AG08395 (cell line): ENCODE measurements at places on chromosomes 12 and 14.

DNA sequence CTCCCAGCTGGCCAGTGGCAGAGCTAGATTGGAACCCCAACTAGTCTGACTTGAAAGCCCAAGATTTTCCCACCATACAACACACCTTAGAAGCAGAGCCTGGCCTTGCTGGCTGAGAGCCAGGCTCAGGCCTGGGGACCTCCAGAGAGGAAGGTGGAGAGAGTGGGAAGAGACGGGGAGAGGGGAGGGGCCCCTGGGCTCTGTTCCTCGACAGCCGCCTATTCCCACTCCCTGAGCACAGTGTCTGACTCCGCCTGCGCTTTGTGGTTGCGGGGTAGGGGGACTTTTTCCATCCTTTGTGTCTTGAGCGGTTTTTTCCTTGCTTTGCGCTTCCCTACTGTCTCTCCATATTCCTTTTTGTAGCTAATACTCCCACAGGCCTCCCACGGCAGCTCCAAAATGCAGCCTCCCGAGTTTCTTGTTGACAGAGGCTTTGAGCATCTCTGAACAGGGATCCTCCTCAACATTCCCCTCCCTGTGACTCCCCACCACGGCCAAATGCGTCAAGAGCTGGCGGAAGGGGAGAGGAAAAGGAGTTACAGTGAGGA lies 4.0 kb upstream of the KCNH3 start:
- DNase-seq = no peak

DNA sequence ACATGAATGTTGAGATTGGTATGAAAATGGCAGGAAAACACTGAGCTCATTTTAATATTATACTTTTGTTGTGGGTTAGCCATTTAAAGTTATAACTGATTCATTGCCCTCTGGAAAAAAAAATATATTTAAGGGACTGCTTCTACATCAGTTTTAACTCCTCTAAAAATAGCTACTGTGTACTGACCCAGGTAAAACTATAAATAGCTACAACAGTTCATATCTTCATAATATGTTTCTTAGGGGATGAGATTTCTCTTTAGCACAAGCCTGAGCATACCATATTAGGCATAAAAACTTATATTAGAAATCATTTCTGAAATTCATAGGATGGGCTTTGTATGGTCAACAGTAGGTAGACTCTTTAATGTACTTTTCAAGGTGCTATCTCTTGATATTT lies 81.0 kb downstream of the KTN1 start:
- no peak for DNase-seq

DNA sequence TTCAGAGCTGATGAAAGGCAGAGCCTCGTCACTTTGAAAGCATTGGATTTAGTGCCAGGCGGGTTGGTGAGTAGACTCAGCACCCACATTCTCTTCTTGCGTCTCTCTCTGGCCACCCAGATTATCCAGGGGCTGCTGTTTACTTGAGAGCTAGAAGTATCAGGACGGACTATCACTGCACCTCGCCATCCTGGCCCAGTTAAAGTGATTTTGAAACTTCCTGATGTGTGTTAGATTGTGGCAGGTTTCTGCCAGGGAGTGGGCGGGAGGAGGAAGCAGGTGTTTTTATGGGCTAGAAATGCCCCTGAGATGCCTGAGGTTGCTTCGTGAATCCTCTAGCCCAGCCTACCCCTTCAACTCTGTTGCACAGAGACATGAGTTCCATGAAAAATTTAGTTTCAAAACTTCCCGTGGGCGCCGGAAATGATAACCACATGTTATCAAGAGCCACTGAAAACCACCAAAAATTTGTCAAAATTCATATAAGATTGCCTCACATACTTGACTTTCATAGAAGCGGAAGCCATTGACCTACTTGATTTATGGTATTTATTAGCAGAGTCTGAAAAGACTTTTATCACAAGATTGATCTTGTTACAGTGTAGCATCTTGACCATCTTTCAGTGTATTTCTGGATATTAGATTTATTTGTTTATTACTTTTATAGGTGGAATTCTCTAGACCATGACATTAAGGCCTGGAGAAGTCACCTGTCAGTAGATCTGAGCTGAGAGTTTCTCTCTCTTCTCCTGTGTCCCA lies 466.0 kb downstream of the RAD51B start:
- DNase-seq = peak; percentile 20

DNA sequence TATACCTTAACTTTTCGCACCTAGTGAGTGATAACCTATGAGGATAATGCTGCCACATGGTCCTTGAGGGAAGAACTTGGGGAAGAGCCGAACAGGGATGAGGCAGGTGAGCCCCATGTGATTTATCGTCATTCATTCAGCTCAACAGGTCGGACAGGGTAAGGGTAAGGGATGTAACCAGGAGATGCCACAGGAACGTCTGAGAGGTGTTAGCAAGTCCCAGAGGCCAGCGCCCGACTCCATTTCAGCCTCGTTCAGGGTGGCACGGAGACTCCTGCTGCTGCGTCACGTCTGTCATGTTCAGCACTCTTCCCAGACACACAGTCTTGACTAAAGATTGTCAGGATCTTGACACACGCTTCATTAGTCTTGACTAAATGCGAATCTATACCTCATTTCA lies 23.4 kb upstream of the TIGAR start:
- DNase-seq = no peak

GRCh38 chr12:6736754-6737153 lies 12.9 kb downstream of the COPS7A start:
- no peak for DNase-seq

DNA sequence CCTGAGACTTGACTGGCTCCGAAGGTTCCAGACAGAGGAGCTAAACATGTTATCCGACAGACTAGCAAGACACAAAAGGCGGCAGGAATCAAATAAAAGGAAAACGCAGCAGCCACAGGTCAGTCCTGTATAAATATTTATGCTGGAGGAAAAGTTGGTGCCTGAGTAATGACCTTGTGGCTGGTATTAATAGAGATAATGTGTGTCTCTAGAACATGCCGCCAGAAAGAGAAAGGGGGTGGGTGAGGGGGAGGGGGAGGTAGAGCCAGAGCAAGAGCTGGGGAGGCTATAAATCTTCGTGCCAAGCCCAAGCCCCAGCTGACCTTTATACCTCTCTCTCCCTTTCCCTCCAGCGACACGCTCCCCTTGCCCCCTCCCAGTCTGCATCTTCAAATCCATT lies 590.4 kb downstream of the MED13L start:
- DNase-seq = no peak

DNA sequence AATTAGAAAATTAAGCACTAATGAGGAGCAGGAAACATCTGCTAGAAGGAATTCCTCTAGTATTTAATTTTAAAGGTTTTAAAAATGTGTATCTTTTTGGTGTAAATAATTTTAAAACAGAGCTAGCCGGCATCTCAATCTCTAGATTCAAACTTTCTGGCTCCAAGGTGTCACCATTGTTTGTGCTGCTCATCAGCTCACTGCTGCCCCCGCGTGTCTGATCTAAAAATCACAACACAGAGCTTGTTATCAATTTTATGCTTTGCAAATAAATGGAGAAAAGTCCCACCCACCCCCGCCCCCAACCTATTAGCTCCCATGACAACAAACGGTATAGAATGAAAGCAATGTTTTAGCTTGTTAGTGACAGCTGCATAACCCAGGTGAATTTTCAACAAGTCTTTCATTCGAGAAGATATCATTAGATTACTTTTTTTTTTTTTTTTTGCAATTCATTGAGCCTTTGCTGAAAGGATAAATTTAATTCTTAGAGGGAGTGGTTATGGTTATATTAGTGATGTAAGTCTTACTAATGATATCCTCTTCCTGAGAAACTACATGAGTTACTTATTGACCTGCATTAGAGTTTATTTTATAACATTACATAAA lies 11.3 kb upstream of the ABHD12B start:
- DNase-seq = peak; percentile 84

GRCh38 chr14:77647853-77648252 lies 31.4 kb upstream of the SPTLC2 start:
- no peak for DNase-seq

GRCh38 chr12:44778863-44779262 lies 97.3 kb downstream of the NELL2 start:
- no peak for DNase-seq

GRCh38 chr12:22160396-22161003 lies 114.5 kb downstream of the CMAS start:
- DNase-seq = no peak

DNA sequence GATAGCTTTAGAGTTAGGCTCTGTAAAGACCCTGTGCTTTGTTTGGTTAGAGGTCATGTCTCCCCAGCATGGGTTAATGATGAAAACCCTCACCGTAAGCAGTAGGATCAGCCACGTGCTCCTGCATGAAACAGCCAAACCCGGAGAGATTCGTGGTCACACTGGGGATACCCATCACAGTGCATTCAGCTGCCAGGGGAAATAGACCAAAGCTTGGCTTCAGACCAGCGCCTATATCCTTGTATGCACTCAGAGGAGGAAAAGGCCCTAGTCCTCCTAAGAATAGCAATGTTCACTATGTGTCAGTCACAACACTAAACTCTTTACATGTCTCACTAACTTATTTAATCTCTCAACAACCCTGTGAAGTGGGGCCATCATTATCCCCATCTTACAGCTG lies 16.3 kb downstream of the SPX start:
- no peak for DNase-seq

DNA sequence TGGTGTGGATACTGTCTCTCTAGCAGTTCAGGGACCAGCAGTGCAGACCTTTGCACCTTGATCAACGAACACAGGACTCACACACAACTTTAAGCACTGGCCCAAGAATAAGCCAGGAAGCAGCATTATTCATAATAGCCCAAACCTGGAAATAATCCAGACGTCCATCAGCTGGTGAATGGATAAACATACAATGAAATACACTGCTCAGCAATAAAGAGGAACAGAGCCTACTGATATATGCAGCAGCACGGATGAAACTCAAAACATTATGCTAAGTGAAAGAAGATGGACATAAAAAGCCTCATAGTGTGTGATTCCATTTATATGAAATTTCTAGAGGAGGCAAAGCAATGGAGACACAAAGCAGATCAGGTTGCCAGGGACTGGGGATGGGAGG lies 303.9 kb upstream of the FKBP4 start:
- DNase-seq = no peak

- no peak for DNase-seq
Observed at GRCh38 chr14:101726954-101727302, 34.6 kb upstream of the PPP2R5C start.

DNA sequence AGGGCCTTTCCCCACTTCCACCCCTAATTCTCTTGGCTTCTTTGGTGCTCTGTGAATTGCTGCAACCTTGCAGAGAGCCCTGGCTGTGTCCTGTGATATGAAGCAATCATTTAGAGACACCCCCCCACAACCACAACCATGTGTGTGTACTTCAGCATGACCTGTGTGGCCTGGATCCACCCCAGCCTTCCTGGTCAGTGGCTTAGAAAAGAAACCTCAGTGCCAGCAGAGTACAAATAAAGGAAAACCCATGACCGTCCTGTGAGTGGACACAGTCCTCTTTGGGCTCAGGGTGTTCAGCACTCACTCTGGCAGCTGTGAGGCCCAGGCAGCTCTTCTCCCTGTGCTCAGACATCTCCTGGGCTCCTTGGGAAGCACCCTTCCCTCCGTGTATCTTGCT lies 206.6 kb upstream of the DIO3 start:
- no peak for DNase-seq

GRCh38 chr14:20799456-20799891 lies 3.2 kb downstream of the RNASE1 start:
- DNase-seq = no peak

DNA sequence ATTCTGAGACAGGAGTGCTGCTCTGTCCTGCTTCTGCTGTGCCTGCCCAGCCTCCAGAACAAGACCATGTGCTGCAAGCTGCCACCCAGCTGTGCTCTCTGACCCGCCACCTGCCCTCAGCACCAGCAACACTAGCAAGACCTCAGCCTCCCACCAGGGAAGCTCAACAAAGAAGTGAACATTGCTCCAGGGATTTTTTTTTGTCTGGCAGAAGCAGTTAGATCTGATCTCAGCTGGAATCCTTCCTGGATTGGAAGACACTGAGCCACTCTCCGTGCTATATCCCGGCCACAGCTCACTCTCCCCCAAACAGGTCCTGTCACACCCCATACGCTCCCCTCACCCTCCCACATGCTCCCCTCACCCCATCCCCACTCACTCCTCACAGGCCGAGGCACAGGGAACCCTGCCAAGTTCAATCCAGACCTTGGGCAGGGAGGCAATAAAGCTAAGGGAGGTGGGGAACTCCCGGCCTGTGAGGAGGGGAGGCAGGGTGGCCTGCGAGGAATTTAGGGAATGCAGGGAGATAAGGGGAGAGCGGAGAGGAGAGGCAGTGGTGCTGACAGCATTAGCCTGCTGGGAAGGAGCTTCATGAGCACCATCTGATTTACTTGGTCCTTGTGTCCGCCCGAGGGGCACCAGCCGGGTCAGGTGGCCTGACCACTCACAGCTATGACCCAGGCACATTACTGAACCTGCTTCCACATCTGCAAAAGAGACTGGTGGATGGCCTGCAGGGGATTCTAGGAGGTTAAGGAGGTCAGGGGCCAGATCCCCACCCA lies 29.7 kb downstream of the CCDC85C start:
- DNase-seq = no peak

GRCh38 chr12:27436768-27437167 lies 9.8 kb upstream of the SMCO2 start:
- no peak for DNase-seq

DNA sequence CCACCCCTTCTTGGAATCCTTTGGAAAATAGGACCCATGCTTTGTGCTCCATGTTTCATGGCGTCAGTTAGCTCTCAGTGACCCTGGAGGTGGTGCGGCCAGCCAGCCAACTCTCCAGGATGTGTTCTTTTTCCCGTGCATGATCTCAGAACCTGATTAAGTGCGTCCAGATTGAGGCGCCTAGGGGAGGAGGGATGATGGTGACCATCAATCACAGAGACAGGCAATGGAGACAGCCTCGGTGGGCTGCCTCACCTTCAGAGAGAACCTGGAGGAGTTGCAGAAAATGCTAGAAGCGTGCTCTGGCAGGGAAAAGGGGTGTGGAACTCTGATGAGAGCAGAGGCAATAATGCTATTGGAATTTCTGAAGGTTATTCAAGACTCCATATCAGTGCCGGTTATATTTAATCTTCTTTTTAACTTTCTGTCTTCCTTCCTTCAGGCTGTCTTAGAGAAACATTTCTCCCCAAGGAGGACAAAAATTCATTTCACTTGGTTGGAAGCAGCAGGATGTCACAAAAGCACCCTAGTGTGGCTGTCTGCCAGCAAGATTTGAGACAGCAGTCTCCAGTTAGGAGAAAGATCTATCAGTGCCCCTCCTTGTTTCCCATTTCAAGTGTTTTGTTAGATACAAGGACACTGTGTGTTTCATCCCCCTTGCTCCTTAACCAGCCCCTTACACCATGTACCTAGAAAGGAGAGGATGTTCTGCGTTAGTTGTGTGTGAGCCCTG lies 53.3 kb upstream of the IGF1 start:
- DNase-seq = no peak

GRCh38 chr12:14905269-14906004 lies 19.8 kb upstream of the MGP start:
- no peak for DNase-seq

DNA sequence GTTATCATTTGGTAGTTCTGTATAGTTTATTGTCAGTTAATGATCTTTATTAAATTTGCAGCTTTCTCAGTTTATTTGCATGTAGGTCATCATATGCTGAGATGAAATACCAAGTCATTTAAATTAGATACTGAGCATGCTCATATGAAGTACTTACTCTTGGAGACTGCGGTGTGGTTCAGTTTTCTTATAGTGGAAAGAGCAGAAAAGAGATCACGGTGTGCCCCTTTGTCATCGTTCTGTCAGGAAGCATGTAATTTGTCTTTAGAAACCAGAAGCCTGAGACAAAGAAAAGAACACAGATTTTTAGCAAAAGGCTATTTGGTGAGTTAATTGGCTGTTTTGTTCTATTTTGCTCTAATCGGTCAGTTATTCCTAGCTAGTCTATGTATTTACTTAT lies 75.6 kb downstream of the PLEKHA5 start:
- no peak for DNase-seq

GRCh38 chr14:31252865-31253264 lies 45.3 kb upstream of the HECTD1 start:
- DNase-seq = no peak
